ENCODE measurements at places on chromosomes 2 and 18.

DNA sequence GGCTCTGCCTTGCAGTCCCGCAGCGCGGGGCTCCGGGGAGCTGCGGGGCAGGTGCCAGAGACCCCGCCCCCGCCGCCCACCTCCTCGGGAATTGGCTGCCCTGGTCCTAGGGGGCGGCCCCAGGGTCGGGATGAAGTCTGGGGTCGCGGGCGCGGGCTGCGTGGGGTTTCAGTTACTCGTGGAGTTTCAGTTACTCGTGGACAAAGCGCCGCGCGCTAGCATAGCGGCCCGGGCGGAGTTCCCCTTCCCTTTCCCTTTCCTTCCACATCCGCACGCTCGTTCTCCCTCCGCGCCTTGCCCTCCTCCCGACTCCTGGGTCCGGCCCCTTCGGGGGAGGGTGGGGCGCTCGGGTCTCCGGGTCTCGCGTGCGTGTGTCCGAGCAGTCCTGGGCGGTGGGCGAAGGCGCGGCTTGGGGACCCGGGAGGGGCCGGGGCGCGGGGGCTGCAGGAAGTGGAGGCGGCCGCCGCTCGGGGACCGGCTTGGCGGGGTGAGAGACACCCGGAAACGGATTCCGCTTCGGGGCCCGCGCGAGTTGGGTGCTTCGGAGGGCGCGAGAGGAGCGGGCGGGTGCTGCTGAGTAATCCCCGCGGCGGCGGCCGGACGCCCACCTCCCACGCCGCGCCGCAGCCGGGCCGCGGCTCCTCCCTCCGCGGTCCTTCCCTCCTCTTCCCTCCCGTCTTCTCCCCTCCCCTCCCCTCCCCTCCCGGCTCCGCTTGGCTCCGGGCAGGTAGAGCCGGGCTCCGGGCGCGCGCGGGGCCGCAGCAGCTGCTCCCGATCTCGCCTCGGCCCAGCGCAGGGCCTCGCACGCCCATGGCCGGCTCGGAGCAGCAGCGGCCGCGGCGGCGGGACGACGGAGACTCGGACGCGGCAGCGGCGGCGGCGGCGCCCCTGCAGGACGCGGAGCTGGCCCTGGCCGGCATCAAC lies at the start of gene TTC39C:
Gene TTC39C, plus strand, starts transcription at position 693 of the 924 bp plus-strand sequence. Its CDS starts 118 bp downstream, at position 811.
- peak; percentile 88 for DNase-seq

GRCh38 chr2:31067259-31067658 lies 71.0 kb downstream of the GALNT14 start:
- DNase-seq = no peak

DNA sequence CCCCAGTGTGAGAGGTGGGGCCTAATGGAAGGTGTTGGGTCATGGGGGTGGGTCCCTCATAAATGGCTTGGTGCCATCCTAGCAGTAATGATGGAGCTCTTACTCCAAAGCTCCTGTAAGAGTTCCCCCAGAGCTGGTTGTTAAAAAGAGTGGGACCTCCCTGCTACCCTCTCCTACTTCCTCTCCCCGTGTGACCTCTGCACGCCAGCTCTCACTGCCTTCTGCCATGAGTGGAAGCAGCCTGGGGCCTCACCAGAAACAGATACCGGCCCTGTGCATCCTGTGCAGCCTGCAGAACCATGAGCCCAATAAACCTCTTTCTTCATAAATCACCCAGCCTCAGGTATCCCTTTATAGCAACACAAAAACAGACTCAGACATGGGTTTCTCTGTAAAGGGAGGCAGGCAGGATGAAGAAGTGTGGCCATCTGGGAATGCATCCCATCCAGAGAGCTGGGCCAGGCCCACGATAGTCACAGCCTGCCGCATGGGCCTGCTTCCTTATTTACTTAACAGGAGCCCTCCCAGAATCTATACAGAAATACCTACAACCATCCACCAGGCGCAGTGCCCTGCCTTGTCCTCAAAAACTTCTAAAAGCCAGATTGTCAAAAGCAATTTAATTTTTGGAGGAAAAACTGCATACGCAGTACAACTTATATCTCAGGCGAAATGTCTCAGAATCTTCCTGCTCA lies 7.5 kb downstream of the PRLH start:
- DNase-seq = no peak

- DNase-seq = no peak
These were observed 33.3 kb upstream of the NRXN1 start for GRCh38 chr2:51065276-51065675.
